ENCODE measurements at places on chromosomes 5 and 9.

GRCh38 chr5:123803359-123803758, 291.4 kb downstream of the CSNK1G3 start:
- DNase-seq: no peak

DNA sequence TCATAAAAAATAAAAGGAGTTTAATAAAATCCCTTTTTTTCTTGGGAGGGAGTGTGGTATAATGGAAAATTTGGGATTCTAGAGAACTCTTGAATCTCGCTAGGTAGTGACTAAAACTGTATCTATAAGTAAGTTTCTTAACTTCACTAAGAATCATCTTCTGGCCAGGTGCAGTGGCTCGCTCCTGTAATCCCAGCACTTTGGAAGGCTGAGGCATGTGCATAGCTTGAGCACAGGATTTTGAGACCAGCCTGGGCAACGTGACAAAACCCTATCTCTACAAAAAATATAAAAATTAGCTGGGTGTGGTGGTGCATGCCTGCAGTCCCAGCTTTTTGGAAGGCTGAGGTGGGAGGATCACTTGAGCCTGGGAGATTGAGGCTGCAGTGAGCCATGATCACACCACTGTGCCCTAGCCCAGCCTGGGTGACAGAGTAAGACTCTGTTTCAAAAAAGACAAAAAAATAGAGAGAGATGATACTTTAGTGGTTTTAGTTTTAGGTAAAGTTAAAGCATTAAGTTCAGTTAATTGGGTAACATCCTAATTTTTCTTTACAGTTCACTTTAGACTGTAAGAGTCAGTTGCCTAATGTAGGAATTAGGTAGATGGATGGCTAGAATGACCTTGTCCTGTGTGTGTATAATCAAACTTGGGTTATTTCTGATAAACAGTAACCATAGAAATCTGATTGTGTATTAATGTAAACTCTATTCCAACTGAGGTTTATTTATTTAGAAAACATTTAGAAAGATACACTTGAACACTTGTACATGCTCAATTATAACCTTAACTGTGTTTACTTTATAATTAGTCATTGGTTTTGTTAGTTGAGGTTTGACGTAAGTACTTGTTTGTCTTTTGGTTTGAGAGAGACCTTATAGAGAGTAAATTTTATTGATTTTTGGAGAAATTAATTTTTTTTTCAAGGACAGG, 17.8 kb downstream of the UNC13B start:
- no peak for DNase-seq

GRCh38 chr5:131776450-131776849, 20.4 kb downstream of the FNIP1 start:
- no peak for DNase-seq

DNA sequence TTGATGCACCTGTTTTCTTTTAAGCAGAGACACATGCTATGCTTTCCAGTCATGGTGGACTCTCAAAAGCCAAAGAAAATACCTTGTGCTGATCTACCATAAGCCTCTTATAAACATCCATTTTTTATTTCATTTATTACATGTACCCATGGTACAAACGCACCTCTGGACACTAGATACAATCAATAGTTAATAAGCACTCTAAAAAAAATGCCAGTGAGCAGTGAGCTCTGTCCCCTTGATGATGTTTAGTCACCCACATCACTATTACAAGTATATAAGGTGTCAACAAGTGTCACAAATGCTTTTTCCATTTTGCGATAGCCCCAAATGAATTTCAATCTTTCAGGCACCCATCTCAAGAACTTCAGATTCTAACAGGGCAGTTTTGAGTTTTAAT, 5.9 kb downstream of the KLF4 start:
- no peak for DNase-seq

DNA sequence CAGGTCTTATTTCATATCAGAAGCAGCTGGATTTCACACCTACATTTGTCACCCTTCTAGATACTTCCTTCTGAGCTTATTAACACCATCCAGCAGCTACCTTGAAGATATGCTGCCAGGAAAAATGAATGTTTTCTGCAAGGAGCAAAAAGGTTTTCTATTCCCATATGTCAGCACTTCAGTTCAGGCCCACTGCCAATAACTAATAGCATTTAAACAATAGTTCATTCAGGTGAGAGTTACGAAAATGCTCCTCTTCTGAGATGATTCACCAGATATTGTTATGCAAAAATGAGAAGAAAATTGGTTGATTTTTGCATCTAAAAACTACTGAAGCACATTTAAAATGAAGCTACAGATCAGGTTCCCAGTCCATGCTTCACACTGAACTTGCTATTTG, 56.4 kb upstream of the ISL1 start:
- no peak for DNase-seq

GRCh38 chr9:19985081-19985480, 196.2 kb upstream of the SLC24A2 start:
- DNase-seq: no peak

DNA sequence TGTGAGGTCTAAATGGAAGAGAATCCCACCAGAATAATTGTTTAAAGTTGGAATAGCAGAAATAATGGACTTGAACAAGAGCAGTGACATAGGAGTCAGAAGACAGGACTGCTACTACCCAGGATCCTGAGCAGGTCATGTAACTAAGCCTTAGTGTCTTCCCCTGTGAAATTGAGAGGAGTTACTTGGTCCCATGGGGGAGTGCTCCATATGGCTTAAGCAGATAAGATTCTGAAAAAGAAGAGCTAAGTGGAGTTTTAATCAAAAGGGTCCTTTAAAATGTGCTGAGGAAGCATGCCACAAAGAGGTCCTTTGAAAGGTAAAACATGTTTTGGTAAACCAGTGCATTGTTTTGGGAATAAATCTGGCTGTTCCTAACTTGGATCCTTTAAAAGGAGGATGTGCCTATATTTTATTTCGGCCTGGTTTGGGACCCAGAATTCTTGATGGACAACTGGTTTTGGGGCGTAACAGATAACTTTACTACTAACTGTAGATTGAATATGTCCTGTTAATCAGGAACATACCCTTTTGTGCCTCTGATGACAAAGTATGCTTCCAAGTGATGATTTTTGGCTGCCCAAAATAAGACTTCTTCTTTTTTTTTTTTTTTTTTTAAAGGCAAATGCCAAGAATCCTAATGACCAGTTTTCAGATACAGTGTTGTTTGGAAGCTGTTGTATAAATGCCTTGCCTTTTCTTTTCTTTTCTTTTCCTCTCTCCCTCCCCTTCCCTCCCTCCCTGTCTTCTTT, 5.7 kb downstream of the RCL1 start:
- no peak for DNase-seq

GRCh38 chr5:67202828-67203227, 6.2 kb upstream of the CD180 start:
- DNase-seq: no peak

DNA sequence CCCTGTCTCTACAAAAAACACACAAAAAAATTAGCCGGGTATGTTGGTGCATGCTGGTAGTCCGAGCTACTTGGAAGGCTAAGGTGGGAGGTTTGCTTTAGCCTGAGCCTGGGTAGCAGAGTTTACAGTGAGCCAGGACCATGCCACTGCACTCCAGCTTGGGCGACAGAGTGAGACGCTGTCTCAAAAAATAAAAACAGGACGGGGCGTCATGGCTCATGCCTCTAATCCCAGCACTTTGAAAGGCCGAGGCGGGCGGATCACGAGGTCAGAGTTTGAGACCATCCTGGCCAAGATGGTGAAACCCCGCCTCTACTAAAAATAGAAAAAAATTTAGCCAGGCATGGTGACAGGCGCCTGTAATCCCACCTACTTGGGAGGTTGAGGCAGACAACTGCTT, 40.3 kb downstream of the UBE2D2 start:
- DNase-seq: no peak

DNA sequence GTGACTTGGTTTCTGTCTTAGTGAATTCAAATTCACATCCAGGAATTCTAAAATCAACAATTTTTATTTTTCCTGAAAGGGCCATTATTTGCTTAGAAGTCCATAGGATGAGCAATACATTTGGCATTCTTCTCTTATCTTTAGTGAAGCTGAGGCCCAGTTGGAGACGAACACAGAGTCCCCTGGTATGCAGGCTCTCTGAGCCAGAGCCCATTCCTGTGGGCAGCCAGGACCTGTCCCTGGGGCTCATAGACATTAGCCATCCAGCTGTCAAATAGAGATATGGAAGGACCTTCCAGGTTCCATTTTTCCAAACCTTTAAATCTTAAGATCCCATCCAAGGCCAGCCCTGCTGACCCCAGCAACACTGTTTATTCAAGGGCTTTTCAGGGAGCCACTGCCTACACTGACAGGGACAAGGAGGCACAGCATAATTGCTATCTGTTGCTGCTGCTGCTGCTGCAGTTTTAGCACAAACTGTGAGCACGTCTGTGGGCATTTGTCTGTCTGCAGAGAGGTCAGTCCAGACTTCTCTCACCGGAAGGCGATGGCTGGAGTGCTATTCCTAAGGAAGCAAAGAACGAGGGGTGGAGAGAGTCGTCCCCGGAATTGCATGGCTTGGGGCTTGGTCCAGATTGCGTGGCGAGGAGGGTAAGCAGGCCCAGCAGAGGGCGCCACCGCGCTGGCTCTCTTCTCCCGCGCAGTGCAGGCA, 639.0 kb downstream of the CCDC171 start:
- no peak for DNase-seq

GRCh38 chr5:56815658-56816545, 553 bp downstream of the MAP3K1 start:
- DNase-seq: no peak

GRCh38 chr5:124161266-124161665, 585.2 kb downstream of the ZNF608 start:
- no peak for DNase-seq

- no peak for DNase-seq
Observed at GRCh38 chr9:99822109-99822805, 572 bp downstream of the NR4A3 start.

DNA sequence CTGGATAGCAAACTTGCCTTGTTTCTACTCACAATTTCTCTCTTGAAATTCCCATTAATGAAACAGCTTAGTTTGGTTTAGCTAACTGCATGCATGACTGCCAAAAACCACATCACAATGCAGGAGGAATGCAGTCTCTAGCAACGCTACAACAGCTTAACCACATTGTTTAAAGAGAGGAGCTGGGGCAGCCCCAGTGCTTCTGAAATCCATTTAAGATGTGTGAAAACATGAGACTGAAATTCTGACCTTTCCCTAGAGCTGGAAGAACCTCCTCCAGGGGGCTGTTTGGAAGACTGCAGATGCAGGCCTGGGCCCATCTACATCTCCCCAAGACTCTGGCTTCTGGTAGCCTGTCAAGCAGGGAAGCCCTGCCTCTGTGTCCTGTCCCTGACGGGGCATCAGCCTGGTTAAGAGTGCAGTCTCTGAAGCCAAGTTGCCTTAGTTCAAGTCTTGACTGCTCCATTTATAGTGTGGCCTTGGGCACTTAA, 157.1 kb downstream of the ZNF462 start:
- DNase-seq: peak; percentile 87

- DNase-seq: no peak
Observed at GRCh38 chr9:34574571-34574970, 15.0 kb downstream of the CNTFR start.

- no peak for DNase-seq
Observed at GRCh38 chr5:6634306-6634705, 1.1 kb downstream of the SRD5A1 start.

DNA sequence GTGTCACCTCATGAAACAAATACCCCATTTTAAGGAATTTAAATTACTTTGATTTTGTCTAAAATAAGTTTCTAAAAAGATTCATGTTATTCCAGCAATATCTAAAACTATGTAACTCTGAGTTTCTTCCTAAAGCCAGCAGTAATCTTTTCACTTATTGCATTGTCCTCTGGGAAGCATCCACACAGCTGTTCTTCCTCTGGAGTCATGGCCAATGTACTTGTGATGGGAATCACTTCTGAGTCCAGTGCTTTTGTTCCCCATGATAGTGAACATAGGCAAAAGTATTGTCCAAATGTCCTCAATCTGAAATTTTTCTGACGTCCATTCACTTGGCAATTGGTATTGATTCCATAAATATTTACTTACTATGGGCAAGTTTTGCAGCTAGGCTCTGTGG, 125.0 kb downstream of the STARD4 start:
- no peak for DNase-seq

GRCh38 chr5:32190095-32190494, 16.0 kb upstream of the GOLPH3 start:
- DNase-seq: peak; percentile 45

DNA sequence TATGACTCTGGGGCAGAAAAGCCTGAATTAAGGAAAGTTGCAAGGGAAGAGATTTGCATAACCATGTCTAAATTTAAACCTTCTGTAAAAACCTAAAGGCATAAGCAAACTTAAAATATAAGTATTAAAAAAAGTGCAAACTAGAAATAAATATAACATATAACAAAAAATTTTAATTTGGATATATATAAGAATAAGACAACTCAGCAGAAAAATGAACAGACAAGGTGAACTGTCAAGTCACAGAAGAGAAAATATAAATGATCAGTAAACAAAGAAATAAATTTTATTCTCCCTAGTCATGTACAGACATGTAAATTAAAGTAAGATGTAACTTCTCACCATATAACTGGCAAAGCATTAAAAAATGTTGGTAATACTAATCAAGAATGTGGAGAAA, 37.0 kb downstream of the C5orf22 start:
- DNase-seq: no peak

DNA sequence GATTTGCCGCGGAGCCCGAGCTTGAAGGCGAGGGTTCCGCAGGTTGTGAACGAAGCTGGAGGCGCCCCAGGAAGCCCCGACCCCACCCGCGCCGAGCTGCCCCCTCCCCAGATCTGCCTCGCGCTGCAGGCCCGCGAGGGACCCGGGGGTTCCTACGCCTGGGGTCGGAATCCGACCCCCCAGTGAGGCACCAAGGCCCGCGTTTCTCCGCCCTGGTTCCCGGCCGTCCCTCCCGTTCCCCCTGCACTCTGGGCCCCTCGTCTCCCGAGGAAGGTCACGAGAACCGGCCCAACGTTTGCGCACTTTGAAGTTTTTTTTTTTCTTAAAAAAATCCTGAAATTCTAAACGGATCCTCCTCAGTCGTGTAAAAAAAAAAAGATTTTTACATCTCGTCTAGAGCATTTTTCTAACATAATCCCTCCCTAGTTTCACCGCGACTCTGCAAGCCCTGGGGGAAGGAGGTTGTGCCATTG, 880 bp upstream of the GFPT2 start:
- no peak for DNase-seq

- DNase-seq: no peak
Observed at GRCh38 chr5:45627076-45627656, 69.0 kb downstream of the HCN1 start.

DNA sequence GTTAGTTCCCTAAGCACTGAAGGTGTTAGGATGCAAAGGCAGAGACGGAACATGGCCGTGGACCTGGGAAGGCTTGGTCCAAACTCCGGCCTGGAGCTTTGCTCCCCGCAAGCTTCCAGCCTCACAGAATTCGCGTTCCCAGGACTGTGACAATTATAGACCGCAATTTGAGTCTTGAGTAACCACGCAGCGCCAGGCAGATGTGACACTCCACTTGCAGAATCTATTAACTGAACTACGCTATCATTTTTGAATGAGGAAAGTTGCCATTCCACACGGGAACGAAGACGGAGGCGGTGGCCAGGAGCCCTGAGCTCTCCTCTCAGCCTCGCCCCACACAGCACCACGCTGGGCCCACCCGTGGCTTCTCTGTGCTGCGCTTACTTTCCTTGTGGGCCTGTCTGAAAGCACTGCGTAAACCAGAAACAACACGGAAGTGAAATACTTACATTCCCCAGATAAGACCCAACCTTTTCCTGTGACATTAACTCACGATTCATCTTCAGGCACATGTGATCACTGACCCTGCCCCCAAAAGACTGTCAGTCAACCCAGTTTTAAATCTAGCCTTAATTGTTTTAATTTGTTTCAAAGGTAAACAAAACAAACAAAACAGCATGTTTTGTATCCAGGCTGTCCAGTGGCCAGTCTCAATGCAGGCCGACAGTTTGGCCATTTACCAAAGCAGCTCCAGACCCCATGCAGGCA, 16.1 kb upstream of the COL5A1 start:
- DNase-seq: no peak

All from AG04449 (cell line).